Lung (tissue), 17 donors: ENCODE measurements at places on chromosomes 2 and 18.

GRCh38 chr2:16006537-16007166, 66.3 kb downstream of the MYCN start:
- no peak for DNase-seq

GRCh38 chr18:77019641-77020040, 112.9 kb downstream of the MBP start:
- DNase-seq: no peak

GRCh38 chr18:59908799-59909198, 9.0 kb downstream of the PMAIP1 start:
- DNase-seq: no peak

- DNase-seq: no peak
Observed at GRCh38 chr18:6103741-6104140, 208.4 kb upstream of the TMEM200C start.

GRCh38 chr2:45047301-45047700, 38.0 kb upstream of the SIX2 start:
- DNase-seq: no peak

DNA sequence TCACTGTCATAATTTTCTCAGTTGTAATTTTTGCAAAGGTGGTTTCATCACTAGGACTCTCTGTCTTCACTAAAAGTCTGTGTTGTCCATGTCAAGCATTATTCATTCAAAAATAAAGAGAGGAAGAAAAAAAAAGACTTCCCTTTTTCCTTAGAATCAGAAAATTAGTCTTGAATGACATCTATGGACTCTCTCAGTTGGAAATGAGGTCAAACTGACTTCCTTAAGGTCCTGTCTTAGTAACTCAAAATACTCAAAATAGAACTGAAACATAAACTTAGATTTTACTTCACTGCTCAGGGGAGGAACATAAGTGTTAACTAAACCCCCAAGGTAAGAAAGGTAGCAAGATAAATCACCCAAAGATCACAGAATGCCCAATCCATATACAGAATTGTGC, 2.2 kb upstream of the ZNF407 start:
- no peak for DNase-seq
